ENCODE measurements at places on chromosomes 2 and 18.

GRCh38 chr2:232482301-232483238 lies 5.1 kb downstream of the ECEL1 start:
- no peak for DNase-seq

DNA sequence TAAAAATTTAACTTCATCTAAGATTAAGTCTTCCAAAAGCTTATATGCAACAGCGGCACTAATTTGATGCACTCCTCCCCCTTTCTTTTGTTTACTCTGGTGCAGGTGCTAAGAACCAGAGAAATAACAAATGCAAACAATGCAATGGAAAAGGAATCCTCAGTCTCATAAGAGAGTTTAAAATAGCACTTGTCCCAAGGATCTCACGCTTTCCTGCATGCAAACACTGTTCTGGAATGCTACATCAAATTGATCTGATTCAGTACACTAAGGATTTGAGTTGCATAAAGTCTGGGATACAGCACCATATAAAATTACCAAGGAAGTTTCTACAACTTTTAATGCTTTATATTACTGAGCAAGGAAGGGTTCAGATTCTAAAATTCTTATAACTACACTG lies 50.5 kb downstream of the SEPTIN10 start:
- no peak for DNase-seq

GRCh38 chr2:205713086-205713485 lies 30.8 kb downstream of the NRP2 start:
- DNase-seq = no peak

GRCh38 chr2:15263976-15264685 lies 297.0 kb downstream of the NBAS start:
- no peak for DNase-seq

GRCh38 chr2:147275943-147276342 lies 568.9 kb upstream of the ACVR2A start:
- DNase-seq = no peak

DNA sequence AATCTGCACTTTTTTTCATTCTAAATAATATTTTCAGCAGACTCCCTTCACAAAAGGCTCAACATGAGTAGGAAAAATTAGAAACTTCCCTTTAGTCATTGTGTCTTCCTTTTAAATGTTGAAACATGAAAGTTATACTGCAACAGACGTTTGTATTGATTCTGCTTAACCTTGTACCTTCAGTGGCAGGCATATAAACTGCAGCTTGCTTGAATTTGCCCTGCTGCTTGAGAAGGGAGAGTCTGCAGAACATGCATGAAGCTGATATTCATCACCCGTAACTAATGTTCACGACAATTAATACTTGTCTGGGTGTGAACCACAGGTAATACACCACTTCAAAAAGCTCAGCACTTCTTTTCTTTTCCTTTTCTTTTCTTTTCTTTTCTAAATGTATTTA lies 294.7 kb upstream of the LRP1B start:
- no peak for DNase-seq

- DNase-seq = peak; percentile 56
These were observed 34.4 kb downstream of the PLEKHA3 start for GRCh38 chr2:178514664-178515063.

- DNase-seq = no peak
These were observed 11.9 kb downstream of the ZNF407 start for GRCh38 chr18:74609535-74609934.

- DNase-seq = no peak
These were observed 55.2 kb downstream of the CCDC88A start for GRCh38 chr2:55364189-55365055.

GRCh38 chr18:48475635-48476549 lies 62.9 kb upstream of the CTIF start:
- DNase-seq = peak; percentile 46

- no peak for DNase-seq
These were observed 27.3 kb downstream of the SPTBN1 start for GRCh38 chr2:54483426-54483825.
